Activated T-cell treated with anti-CD3 and anti-CD28 coated beads, Interleukin-2, amount 50 U/mL, for 1 hour (primary cell): ENCODE measurements at places on chromosomes 4 and X.

DNA sequence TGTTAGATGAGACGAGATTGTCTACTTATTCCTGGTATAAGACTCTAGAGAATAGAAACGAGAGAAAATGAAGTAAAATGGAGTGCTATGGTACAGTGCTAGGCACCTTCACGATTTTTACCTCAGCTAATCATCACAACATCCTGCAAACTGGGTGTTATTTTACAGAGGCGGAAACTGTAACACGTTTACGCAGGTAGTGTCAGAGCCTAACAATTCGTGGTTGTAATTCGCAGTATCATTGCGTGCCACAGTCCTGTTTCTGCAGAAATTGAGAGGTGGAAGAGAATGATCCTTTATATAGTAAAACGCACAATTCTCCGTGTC lies 383 bp upstream of the TBC1D19 start:
- no peak for DNase-seq

GRCh38 chrX:72306851-72307645 lies 1.3 kb upstream of the CITED1 start:
- peak; percentile 37 for DNase-seq

DNA sequence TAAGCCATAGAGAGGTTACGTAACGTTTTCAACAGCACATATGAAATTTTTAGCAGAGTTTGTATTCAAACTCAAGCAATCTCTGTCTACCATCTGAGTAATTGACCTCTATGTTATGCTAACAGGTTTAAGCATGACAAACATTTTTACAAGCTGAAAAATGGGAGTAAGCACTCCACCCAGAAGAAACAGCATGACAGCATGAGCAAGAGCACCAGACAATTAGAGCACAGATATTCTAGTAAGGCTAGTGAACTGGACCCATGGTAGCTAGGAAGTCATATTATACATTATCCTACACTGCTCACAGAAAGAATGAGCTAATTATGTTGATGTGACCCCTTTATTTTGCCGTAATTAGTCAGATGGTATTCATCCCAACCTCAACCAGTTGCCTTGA lies 200.5 kb downstream of the PABPC4L start:
- DNase-seq, result no peak

DNA sequence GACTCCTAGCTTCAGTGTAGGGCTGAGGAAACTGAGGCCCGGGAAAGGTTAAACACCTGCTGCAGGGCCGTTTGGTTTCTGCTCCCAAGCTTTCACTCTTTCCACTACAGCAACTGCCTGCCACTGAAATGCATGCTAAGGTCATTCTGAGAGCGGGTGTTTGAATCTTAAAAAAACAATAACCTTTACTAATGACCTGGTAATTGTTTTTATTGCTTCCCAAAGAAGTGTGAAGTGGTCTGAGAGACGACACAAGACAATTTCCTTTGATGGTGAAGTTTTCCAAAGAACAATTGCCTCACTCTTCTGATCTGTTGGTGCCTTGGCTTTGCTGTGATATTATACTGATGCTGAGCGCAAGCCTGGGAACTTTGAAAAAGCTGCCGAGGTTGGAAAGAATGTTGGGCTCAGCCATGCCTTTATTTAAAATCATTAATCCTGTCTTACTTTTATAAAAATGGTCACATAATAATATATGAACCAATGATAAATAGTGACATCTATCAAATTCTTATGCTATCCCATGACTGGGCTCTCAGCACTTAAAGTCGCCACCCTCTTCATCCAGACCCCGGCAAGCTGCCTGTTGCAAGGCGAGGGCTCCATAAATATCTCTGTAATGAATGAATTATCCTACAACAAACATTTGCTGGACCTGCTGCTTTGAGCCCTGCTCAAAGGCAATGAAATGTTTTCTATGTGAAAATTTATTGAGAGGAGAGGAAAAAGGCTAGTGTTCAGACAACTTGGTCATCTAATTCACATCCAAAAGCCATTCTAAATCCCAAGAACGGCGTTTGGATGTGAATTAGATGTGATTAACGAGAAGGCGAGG lies 67.8 kb upstream of the SOD3 start:
- no peak for DNase-seq

DNA sequence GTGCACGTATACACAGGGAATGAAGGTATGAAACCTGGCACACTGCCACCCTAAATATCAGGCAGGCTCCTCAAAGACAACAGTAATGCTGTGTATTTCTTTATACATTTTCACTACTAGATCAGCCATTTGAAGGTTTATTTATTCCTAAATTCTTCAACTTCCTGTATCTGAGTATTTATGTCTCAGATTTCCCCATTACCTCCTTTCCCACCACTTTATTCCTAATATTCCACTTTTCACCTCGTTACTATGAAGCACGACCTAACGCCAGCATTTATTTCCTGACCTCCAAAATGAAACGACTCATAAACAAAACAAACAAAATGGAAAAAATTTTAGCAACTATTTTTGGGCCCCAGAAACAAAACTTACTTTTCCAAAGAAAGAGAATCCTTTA lies 69.6 kb downstream of the MAML3 start:
- DNase-seq, result no peak

DNA sequence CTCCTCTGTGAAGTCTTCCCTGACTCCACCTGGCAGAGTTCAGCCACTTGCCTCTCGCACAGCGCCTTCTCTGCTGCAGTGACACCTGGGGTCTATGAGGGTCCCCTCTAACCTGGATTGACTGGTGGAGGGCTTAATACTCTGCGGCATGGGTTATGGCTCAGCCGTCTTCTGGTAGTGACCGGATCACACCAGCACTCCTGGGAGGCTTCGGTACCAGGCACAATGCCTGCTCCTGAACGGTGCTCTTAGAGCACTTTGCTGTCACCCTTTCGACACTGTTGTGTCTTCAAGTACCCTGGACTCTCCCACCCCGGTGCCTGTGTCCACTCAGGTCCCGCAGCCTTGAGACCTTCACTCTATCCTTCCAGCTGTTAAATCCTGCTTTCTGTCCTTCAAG lies 50.0 kb downstream of the C4orf50 start:
- DNase-seq, result no peak

- no peak for DNase-seq
Measured at GRCh38 chr4:7244751-7245320, 52.5 kb downstream of the SORCS2 start.

DNA sequence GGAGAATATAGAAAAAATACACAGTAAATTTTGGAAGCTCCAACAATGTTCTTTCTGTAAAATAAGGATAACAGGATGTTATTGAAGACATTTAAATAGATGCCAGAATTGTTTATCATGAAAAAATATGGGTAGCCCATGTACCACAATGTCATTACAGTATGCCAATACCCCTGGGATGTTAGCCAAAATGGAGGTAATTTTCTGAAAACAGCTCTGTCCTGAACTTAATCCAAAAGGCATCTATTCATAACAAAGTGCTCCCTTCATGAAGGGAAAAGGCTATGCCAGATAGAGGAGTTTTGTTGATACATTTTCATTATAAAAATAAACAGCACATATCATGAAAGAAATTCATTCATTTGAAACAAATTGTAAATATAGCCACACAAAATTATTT lies 1902.6 kb upstream of the AGA start:
- DNase-seq, result no peak

- no peak for DNase-seq
Measured at GRCh38 chr4:167784826-167785225, 307.5 kb upstream of the ANXA10 start.

GRCh38 chr4:38330936-38331335 lies 333.1 kb upstream of the KLF3 start:
- no peak for DNase-seq

DNA sequence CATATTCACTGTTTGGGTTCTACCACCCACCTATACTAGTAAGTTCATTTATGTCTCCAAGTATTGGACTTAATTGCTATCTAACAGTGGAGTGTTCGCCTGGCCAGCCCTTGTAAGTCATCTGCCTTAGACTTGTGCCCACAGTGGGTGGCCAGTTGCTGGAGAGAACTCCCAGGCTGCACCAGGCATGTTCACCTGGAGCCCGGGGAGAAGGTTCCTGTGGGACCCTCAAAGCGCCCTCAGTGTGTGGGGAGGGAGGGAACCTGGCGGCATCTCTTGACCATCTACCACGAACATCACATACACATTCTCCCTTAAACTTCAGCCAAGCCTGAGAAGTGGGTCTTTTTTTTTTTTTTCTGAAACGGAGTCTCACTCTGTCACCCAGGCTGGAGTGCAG lies 138.1 kb downstream of the CPZ start:
- no peak for DNase-seq

DNA sequence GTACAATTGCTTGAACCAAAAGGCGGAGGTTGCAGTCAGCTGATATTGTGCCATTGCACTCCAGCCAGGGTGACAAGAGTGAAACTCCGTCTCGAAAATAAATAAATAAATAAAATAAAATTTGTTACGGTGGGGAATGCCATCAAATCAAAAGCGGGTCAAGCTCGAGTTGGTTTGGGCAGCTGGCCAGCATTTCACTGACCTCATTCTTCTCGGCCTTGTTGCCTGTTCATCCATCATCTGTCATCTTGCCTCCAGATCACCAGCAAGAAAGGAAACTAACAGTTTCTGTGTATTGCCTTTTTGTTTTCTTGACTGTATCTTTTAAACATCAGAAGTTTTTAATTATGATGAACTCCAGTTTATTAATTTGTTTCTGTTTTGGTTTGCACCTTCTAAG lies 31.5 kb upstream of the KLHL2 start:
- no peak for DNase-seq

- DNase-seq, result no peak
Measured at GRCh38 chrX:16213961-16214360, 46.7 kb downstream of the MAGEB17 start.

- DNase-seq, result no peak
Measured at GRCh38 chrX:44400588-44400987, 57.1 kb upstream of the EFHC2 start.

GRCh38 chr4:181254771-181255170 lies 988.4 kb upstream of the TENM3 start:
- DNase-seq, result no peak

DNA sequence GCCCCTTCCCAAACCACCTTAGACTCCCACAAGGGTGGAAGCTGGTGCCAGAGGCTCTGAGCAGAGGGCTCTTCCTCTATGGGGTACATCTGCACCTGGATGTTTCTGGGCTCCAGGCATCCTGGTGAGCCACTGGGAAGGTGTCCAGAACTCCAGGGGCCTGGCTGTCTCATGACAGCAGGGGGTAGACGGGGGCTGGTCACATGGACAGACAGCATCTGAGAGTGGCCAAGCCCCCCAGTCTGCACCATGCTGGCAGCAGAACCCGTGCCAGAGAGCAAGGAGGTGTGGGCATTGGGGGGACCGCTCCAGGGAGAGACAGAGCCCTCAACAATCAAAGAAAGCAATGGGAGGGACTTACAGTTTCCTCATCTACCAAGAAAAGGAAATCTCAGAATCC lies 39.5 kb downstream of the ZFYVE28 start:
- no peak for DNase-seq

DNA sequence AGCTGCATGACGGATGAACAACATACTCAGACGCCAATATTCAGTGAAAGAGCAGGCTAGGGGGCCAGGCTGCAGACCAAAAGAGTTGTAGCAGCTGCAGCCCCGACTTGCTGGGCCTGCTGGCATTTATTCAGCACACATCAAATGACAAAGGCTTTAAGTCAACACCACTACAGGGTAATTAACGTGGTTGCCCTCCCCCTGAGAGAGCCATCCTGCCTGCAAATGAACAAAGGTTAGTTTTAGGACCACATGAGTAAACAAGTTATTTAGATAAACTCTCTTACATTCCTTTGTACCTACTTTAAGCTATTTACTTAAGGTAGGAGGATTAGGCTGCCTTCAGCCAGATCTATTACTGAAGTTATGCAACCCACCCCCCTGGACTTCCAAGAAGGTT lies 1329.1 kb downstream of the PCDH18 start:
- DNase-seq, result no peak

- no peak for DNase-seq
Measured at GRCh38 chr4:127936974-127937373, 28.0 kb downstream of the MFSD8 start.

- DNase-seq, result no peak
Measured at GRCh38 chr4:125750828-125751466, 436.2 kb downstream of the FAT4 start.

DNA sequence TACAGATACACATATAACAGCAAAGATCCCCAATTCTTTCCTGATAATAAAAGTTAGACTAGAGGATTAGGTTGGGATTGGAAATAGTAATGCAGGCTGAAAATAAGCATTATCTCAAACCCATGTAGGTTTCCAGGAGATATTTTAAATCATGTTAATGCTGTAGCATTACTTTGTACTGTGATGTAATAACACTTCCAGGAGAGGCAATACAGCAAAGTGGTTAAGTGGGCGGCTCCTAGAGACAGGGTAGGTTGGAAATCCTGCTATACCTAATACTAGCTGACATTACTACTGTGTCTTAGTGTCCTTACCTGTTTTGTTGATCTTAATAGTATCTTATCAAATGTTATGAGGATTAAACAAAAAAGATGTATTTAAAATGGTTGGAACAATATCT lies 9.6 kb downstream of the PAICS start:
- no peak for DNase-seq

GRCh38 chr4:185119927-185120630 lies 23.0 kb upstream of the SLC25A4 start:
- no peak for DNase-seq

DNA sequence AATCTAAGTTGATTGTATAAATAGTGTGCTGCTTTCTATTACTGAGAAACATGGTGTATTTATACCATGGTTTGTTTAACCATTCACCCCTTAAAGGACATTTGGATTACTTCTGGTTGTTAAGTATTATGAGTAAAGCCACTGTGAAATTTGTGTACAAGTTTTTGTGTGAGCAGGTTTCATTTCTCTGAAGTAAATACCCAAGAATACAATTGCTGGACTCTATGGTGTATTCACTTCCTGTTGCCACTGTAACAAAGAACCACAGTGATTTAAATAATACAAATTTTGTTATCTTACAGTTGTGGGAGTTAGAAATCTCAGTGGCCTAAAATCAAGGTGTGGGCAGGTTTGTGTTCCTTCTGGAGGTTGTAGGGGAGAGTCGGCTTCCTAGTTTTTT lies 869.6 kb downstream of the CCSER1 start:
- no peak for DNase-seq

DNA sequence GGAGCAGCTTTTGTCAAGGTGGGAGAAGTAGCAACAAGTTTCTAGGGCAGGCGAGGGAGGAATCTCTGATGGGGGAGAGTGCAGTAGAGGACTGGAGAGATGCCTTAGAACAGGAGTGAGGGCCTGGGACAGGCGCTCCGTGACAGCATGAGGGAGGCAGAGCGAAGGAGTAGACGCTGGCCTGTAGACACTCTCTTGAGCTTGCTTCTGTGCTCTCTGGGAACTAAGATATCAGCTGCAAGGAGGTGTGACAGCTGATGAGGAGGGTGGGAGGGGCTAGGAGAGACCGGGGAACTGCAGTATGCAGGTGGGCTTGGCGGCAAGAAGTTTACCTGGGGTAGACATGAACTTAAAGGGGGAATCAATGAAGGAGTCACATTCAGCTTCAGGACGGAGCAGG lies 35.7 kb downstream of the MECP2 start:
- no peak for DNase-seq

DNA sequence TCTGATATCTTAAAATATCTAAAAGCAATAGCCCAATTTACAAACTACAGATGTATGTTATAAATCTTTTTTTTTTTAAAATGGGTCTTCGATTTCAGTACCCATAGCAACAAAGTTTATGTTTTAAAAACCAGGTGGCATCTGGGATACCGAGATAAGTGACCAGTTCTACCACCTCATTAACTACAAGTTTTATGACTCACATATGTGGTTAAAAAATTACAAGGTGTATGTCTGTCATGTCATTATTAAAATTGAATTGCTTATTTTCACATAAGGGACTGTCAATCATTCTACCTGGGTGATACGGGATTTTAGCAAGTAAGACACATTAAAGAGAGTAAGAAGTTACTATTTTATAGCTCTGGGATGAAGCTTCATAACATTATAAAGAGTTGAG lies 192.0 kb upstream of the ETNPPL start:
- DNase-seq, result no peak
